ENCODE measurements at places on chromosomes 12 and 14. TPM values are rescaled to one million over a fixed set of nuclear protein-coding genes. Genes with fewer than 3 reads are reported as not detected.

DNA sequence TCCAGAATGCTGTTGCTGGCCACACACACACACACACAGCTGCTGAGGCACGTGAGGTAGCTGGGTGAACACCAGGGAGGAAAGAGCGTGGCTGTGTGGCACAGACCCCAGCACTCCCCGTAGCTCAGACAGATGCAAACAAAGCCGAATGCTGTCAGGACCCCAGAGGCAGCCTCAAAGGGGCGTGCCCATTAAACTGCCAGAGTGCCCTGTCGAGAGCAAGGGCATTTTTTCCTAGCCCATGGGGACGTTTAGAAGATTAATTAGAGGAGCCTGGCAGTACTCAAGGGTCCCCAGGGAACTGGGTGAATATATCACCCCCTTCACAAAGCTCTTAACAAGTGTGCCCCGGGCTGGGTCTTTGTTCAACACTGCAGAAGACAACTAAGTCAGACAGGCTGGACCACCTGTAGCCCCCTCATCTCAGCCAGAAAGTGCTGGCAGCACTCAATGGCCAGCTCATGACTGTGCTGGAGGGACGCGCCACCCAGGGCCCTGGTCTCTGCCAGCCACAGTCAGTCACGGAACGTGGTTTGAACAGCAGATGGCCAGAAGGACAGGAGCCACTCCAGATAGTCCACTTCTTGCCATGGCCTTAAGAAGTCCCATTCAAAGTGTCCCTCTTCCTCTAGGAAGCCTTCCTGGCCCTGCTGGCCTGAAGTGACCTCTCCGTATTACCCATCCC lies 37.5 kb downstream of the TTC7B start:
- no peak for DNase-seq

The CLEC14A gene
- 16.0 TPM for polyA plus RNA-seq

The SLC25A21 gene
- polyA plus RNA-seq = 3.5 TPM

The TSPAN8 gene
- polyA plus RNA-seq = 35.1 TPM

Measured in renal cortex interstitium (tissue), 15 donors.